ENCODE measurements at places on chromosomes 11 and 22. TPM values are rescaled to one million over a fixed set of nuclear protein-coding genes. Genes with fewer than 3 reads are reported as not detected.

DNA sequence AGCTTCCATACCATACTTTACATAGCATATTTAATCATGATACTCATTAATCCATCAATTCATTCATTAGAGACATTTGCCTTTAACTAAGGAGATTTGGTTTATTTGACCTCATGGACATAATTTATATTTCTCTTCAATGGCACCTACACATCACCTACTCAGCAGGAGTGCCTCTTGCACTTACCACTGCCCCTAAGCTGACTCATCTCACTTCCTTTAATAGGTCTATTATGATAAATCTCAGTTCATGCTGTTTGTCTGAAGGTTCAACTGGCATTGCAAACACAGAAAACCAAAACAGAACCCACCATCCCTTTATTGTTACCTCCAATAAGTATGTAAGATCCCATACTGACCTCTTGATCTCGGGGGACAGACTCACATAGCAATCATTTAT, 186.7 kb downstream of the LUZP2 start:
- no peak for DNase-seq

GRCh38 chr22:19360300-19360792, 68.8 kb upstream of the CLTCL1 start:
- DNase-seq = no peak

Gene DCDC1
- 6.7 TPM for total RNA-seq

Gene CCDC73
- not detected for total RNA-seq

All from dorsolateral prefrontal cortex (tissue), 122 donors.